ENCODE measurements at places on chromosomes 1 and 21. TPM values are rescaled to one million over a fixed set of nuclear protein-coding genes. Genes with fewer than 3 reads are reported as not detected.

Gene ASAP3
- 40.1 TPM for total RNA-seq

Gene CYYR1
- total RNA-seq, result 10.5 TPM

Gene CD5L
- not detected for total RNA-seq

Gene PLEKHM2
- total RNA-seq, result 71.2 TPM

Gene SLFNL1
- total RNA-seq, result 0.60 TPM

Gene FABP3
- 13.3 TPM for total RNA-seq

Gene CHRM3
- 4.4 TPM for total RNA-seq

Gene GNAT2
- not detected for total RNA-seq

Data from mucosa of gallbladder (tissue), 1 donor.